ENCODE measurements at places on chromosomes 5 and 9.

DNA sequence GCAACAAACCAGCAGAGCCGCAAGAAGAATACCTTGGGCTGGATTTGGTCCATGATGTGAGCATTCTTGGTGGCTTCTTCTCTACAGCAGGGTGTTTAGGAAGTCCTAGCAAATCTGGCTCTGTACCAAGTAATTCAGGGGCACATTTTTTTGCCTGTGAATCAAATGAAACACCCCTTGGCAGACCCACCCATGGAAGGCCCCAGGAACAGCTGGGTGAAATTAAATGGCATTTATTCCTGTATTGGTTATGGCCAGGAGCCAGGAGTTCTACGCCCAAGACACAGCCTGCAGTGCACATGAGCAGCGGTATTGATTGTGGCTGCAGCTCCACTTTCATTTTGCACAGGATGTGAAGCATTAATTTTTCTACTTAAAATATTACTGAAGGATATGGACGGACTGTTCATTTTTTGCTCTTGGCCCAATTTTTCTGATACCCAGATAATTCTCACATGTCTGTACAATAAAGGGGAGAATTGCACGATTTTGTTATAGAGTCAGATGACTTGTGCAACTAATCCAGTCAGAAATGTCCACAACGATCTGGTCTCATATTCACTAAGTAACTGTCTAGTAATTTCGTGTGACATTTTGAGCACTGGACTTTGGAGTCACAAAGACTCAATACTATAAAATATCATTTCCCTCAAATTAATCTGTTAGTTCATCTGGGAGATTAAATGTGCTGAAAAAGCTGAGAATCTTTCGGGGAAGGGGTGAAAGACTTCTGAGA lies 120.7 kb upstream of the APC start:
- DNase-seq = no peak

DNA sequence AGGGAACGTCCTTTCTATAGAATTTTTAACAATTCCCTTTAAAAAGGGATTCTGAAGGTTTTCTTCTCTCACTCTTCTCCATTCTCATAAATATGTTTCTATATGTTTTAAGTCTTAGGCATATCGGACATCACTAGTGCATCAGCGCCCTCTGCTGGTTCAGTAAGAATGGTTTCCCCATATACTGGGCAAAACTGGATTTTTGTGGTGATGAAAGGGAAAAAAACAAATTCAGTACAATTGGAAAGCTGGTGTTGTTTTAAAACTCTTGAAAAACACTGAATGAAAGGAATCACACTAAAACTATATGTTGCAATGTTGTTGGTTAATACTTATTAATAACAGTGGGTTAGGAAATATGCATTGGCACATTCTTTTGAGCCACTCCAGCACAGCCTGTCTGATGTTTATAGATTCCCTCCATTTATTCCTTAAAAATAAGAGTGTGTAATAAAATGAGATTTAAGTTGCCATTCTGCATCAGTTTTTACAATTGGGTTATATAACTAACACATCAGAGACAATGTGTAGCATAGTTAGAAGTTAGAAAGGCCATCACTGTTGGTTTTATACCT lies 15.8 kb downstream of the CWC27 start:
- peak; percentile 79 for DNase-seq

GRCh38 chr5:171469326-171469725 lies 49.9 kb downstream of the FGF18 start:
- no peak for DNase-seq

DNA sequence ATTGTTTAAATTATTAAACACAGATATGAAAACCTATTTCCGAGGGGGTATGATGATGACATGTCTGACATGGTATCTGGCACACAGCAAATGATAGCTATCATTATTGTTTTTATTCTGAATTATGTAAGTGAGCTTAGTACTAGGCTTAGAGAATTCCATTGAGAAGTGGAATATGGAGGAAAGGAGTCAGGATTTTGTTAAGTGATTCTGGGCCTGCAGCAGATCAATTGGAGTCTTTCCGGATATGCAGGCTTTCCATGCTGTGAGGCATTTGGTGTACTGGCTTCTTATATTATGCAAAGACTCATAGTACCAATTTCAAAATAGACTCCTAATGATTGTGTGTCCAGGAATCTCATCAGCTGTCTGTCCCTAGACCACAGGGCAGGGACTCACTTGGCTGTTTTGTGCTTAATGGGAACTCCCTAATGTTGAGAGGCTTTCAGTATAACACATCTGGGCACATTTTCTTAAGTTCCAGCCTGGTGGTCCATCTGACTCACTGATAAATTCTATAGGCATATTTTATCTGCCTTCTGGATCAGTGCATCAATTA lies 180.0 kb upstream of the KLF9 start:
- DNase-seq = no peak

DNA sequence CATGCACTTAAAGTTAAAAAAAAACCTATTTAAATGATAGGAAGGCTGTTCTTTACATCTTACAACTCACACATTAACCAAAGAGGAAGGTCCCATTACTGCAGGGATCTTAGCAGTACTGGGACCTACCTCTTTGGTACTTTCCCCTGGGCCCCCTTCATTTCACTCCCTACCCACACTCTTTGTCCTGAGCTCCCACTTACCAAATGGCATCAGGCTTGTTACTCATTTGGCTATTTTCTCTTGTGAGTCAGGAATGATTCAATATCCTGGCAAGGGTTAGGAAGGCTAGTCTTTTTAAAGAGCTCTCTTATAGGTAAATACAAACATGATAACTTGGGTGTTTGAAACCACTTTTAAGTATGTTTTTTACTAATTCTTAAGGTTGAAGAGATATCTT lies 117.4 kb upstream of the ELL2 start:
- peak; percentile 61 for DNase-seq

- DNase-seq = no peak
Measured at GRCh38 chr9:89442981-89443814, 54.7 kb downstream of the SEMA4D start.

- DNase-seq = no peak
Measured at GRCh38 chr5:151072630-151073025, 8.2 kb downstream of the TNIP1 start.

GRCh38 chr5:171506951-171507350 lies 87.5 kb downstream of the FGF18 start:
- no peak for DNase-seq

DNA sequence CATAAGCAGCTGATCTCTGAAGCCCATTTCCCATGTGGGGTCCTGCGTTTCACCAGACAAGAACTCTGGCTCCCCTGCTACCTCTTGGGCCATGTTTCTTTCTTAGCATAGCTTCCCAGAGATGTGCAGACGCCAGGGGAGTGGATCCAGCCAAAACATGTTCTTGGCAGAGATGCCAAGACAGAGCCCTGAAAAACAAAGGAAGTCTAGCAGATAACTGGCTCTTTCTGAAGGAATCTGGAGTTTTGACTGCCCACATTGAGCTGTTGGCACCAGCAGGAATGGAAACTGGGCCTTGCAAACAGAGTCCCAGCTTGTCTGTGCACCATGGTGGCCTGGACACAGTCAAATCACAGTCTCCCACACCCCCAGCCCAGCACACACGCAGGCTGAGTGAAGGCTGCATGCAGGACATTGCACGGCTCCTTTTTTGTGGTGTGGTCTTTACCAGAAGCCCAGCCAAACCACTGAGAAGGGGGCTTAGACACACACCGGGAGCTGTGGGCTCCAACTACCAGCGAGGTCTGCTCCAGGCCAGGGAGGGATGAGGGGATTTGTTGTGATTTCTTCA lies 114.7 kb downstream of the SNX18 start:
- DNase-seq = no peak

DNA sequence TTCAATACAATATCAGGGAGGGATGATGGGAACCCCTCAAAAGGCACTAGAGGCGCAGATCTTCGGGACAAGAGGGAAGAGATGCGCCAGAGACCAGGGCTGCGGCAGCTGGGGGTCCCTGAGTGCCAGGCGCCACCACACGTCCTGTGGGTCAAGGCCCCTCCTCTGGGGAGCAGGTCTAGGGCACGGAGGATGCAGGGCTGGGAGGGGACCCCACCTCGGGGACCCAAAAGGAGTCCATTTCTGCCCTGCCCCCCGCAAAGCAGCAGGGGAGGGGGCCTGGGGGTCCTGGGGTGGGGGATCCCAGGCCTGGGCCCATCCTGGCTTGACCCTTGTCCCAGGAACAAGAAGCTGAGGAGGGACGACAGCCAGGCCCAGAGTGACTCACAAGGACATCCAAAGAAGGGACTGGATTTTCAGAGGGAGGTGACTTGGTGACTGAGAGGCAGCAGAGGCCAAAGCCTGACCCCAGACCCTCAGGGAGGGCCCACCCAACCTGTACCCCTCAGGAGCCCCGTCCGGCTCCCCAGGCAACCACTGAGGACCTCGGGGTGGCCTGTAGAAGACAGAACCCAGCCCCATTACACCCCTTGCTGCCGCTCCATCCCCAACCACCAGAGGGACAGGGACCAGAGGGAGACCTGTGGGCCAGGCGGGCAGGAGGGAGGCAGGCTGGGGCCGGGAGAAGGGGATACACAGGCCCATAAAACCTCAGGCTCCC lies 54.2 kb downstream of the LRSAM1 start:
- DNase-seq = peak; percentile 32

- peak; percentile 68 for DNase-seq
Measured at GRCh38 chr9:100216178-100216787, 117.2 kb downstream of the INVS start.

GRCh38 chr5:167721926-167722440 lies 569.5 kb upstream of the WWC1 start:
- no peak for DNase-seq

DNA sequence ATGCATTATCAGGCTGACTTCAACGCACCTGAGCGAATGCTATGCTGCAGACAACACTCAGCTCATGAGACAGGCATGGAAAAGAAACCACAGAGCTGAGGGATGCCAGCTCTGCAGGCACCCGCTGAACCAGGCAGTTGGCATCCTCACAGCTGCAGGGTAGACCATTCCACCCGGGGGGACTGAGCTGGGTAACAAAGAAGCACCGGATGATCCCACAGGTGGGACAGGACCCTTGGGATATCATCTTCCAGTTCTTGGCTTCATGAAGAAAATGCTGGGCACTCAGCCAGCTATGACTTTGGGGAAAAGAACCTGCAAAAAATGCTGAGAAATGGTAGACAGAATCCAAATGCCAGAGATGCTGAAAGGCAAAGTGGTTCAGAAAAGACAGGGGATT lies 9.6 kb downstream of the EPB41L4B start:
- DNase-seq = no peak

- no peak for DNase-seq
Measured at GRCh38 chr5:154850255-154851062, at the start of gene FAXDC2. Gene FAXDC2, minus strand, starts transcription at chr5:154850603. Its CDS starts 12,425 bp downstream, at chr5:154838178.

GRCh38 chr5:115818821-115819220 lies 2.4 kb upstream of the CDO1 start:
- no peak for DNase-seq

- DNase-seq = no peak
Measured at GRCh38 chr5:95668728-95669127, 14.1 kb downstream of the SPATA9 start.

GRCh38 chr5:138632900-138633489 lies 57.8 kb upstream of the HSPA9 start:
- no peak for DNase-seq

DNA sequence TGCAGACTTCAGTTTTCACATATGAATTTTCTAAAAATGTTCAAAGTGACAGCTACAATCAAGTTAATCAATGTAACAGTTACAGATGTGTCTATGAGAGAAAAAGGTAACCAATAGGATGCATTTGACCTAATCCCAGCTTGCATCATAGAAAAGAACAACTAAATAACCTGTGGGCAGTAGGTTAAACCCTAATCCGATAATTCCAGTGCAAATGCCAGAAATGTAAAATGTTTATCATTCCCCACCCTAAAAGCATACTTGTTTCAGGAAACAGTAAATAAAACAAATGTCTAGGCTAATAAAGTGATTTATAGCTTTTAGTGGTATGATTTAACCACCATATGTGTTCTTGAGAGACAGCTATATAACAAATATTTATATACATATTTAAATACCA lies 592.6 kb downstream of the PRELID2 start:
- no peak for DNase-seq

DNA sequence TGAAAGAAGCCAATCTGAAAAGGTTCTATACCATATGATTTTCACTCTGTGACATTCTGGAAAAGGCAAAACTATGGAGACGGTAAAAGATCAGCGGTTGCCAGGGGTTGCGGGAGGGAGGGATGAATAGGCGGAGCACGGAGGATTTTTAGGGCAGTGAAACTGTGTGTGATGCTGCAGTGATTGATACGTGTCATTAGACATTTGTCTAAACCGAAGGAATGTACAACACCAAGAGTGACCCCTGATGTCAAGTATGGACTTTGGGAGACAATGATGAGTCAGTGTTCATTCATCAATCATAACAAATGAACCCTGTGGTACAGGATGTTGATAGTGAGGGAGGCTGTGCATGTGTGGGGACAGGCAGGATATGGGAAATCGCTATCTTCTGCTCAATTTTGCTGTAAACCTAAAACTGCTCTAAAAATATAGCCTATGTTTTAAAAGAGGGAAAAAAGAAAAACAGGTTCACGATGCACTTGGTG lies 34.4 kb downstream of the ERGIC1 start:
- no peak for DNase-seq

DNA sequence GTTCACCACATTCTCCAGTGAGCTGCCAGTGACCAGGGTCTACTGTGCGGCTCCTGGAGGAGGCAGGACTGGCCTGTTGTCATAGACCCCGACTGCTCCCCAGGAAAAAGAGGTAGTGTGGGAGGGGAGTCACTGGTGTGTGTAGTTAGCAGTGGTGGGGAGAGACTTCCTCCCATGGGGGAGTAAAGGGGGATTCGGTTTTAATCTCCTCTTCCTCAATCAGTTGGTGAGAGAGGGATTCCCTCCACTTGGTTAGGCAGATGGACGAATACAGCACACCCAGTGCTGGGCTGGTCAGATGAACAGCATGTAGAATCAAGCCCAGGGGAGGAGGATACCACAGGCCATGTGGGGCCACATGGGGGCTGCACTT lies 207.6 kb upstream of the S1PR3 start:
- no peak for DNase-seq

DNA sequence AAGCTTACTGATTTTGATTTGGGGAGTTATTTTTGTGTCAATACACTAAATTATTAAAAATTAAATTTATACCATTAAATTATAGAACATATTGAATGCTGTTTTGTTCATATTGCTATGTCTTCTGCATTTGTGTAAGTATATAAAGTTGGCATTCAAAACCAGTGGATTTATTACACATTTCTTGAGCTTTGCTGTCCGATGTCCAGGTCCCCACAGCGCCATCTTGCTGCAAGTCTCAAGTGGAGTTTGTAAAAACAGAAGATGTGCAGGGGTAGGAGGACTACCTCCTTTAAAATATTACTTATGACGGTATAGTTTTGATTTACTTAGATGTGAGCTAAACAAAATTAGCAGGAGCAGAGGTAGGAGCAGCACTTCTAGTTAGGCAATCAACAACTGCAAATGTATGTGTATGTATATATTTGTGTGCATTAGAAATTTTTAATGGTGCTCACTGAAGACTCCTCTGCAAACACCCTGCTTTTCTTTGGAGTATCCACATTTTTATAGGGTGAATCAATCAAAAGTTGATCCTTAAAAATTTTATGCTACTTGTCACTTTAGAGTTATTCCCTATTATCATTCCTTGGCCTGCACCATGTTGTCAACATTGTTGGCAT lies 37.4 kb downstream of the CPEB4 start:
- peak; percentile 32 for DNase-seq

Measured in stimulated activated CD4-positive, alpha-beta T cell treated with anti-CD3 and anti-CD28 coated beads, Interleukin-4, amount 100 ng/mL, for 24 hours (primary cell).